CD4-positive, alpha-beta T cell treated with Interleukin-2 at 100 ng/mL for 4 hours (primary cell): ENCODE measurements at places on chromosomes 7 and 10.
A peak's percentile ranks its signal among the peaks of the same experiment; 100 is the strongest.

DNA sequence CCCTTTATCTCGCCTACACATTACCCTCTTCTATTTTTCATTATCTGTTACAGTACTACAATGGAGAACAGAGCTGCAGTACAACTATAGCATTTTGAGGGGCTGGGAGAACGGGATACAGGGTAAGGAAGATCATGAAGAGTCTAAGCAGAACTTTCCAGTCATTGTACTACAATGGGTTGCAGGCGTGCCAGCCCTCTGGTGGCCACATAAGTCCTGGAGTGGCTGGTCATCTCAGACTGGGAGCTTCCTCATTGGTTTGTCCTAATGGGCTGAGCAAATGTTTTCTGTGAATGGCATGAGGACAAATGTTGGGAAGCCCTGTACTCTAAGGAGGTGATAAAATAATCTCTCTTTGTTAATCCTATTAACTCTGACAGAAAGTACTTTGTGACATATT is 33.0 kb downstream of the TMEM106B start:
- no peak for DNase-seq

DNA sequence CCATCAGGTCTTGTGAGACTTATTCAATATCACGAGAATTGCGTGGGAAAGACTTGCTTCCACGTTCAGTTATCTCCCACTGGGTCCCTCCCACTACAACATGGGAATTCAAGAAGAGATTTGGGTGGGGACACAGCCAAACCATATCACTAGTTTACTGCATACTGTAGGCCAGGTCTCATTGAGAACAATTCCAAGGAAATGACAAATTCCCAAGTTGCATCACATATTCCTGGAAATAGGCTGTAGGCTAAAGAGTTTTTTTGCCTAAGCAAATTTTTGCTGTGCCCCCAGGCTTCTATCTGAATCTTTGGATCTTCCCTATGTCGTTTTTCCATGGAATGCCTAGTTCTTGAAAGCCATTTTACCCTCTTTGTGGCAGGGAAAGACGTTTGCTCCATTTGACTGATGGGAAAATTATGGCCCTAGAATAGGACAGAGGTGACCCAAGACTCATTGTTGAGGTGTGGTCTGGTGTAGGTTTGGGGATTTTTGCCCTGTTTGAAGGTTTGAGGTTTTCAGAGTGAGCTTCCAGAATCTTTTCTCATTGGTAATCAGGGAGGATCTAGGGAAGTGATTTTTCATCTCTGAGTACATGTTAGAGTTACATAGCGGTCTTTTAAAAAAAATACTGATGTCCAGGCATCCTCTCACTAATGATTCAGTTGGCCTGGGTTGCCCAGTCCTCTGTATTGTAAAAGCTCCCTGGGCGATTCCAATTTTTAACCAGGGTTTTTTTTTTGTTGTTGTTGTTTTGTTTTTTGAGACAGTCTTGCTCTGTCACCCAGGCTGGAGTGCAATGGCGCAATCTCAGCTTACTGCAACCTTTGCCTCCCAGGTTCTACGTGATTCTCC is 44.4 kb downstream of the TACR2 start:
- DNase-seq, result no peak

GRCh38 chr7:47292832-47293309 is 289.0 kb downstream of the TNS3 start:
- no peak for DNase-seq

DNA sequence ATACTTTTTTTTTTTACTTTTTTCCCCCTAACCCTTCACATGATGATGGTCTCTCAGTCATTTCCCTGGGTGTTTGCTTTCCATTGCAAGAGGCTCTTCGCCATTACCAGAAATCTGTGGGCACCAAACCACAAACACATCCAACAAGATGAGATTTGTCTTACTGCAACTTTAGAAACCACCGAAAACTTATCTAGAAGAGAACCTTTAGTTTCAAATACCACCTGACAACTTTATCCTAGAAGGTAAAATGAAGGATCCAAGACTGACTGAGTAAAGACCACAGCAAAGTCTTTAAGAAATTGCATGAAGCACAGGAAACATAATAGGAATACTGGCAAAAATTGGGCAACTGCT is 363.3 kb upstream of the MBL2 start:
- no peak for DNase-seq

DNA sequence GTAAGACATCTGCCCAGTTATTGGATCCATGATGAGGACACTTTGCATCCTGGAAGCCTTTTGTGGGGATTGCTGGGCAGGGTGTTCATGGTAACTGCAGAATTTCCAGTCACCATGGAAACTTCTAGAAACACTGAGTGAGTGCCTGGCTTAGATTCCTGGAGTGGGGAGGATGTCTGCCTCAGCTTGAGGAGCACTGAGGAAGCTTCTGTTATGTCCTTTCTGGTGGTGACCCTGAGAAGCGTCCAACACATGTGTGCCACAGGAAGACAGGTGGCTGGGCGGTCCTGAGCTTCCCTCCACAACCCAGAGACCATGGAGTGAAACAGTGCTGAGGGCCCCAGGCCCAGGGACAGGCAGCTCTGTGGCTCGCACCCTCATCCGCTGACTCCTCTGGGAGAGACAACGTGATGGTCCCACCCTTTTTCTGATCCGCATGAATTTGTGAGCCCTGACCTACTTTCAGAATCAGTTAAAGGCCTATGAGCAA is 191.8 kb upstream of the CXCL12 start:
- peak; percentile 58 for DNase-seq

DNA sequence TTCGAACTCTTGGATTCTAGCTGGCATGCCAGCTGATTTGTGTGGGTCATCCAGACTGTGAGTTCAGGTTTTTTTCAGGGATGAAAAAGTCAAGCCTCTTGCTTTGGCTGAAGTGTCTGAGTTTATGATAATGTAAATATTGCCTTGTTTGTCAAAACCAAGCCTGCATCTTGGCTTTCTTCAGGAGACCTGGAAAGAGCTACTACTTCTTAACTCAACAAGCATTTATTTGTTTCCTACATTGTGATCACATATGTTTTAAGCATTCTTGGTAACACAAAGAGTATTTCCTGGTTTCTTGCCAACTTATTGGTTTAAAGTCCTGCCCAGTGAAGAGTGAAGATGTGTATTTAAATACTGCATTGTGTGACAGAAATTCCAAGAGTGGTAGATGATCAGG is 407.1 kb downstream of the LRMDA start:
- no peak for DNase-seq

DNA sequence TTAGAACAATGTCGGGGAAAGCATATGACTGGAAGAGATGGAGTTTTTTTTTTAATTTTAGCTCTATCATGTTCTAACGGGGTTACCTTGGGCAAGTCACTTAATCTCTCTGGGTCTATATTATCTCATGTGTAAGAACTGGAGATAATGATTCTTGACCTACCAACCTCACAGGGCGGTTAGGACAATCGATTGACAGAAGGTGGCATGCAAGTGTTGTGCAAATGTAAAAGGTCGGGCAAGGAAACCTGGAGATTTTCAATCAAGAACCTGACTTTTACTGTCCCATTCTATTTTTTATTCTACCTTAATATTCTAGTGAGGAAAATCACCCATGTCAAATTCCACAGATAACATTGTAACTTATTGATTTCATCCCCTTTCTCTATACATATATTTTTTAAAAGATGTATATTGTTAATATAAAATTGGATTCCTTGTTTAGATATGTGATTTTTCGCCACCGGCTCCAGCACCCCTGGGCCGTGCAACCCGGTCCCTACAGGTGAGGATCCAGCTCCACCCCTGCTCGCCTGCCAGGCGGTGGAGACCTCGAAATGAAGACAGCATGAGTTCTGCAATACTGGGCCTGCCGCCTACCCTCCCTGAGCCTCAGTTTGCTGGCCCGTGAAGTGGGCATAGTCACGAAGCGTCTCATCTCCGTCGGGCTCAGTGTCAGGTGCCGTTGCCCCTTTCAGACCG is 497.6 kb upstream of the PHF14 start:
- no peak for DNase-seq

DNA sequence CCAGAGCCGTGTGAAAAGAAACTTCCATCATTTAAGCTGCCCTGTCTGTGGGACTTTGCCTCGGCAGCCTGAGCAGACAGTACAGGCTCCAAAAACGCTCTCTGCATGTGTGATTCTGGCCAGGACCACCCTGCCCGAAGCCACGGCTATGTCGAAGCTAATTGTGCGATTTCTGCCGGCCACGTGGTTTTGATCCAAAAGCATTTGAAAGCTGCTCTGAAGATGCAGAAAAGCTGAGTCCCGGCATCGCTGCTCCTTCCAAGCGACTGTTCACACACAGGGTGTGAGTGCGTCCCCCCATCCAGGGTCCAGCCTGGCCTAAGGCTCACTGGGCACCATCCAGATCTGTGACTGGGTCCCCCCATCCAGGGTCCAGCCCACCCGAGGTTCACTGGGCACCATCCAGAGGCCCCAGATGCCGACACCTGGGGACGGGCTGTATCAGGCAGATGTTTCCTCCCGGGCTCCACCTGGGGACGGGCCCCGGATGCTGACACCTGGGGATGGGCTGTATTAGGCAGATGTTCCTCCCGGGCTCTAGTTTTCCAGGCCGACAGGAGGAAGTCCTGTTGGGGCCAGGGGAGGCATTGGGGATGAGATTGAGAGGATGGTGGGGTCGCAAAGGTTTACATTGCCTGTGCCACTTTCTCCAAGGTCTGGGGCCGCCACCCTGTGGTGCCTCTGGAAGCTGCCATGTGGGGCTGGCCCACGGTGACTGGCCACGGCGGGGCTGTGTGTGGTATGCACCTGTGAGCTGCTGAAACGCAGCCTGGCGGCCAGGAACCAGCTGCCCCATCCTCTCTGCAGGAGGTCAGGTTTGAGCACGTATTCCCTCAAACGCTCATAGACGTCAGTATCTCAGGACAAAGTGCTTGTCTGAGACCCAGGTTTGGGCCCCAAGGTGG is 527.4 kb downstream of the DNAJB6 start:
- DNase-seq, result no peak

DNA sequence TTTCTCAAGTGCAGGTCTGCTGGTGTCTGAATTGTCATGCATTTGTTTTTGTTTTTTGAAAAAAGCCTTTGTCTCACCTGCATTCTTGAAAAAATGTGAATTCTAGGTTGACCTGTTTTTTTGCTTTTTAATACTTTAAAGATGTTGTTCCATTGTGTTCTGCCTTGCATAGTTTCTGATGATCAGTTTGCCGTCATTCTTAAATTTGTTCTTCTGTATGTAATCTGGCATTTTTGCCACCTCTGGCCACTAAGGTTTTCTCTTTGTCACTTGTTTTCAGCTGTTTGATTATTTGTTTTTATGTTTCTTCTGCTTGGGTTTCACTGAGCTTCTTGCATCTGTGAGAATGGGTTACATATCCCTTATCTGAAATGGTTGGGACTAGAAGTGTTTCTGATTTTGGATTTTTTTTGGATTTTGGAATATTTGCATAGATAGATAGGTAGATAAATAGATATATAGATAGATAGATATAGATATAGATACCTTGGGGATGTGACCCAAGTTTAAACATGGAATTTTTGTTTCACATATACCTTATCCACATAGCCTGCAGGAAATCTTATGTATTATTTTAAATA is 16.5 kb downstream of the MGMT start:
- DNase-seq, result no peak

DNA sequence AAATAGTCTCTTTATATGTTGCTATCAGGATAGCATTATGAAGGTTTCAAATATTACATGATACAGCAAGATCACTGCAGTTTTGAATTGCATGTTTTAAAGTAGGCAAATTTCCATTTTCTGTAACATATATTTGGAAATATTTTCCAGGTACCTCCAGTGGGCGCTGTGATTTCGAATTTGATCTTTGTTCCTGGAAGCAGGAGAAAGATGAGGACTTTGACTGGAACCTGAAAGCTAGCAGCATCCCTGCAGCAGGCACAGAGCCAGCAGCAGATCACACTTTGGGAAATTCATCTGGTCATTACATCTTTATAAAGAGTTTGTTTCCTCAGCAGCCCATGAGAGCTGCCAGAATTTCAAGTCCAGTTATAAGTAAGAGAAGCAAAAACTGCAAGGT is 299.0 kb downstream of the MALRD1 start:
- DNase-seq, result no peak

GRCh38 chr7:108340856-108341411 is 115.3 kb downstream of the NRCAM start:
- no peak for DNase-seq

- DNase-seq, result no peak
Measured at GRCh38 chr10:51952056-51952455, 252.7 kb upstream of the CSTF2T start.

DNA sequence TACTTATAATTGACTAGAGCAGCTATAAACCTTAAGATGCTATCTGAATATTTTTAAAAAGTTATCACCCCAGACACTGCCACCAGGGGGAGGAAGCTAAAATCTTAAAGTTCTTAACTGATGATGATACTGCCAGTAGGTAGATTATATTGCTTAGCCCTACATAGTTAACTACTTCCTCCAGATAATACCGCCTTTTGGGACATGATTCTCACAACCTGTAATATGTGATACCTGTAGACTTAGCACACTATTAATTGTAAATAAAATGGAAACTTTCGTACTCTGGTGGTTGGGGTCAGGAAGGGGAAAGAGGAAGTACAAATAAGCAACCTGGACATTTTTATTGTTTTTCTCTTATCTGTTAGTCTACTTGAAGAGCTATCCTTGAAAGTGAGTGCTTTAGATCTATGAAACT is 268.9 kb downstream of the ADK start:
- DNase-seq, result peak; percentile 44

GRCh38 chr7:140033036-140033435 is 29.7 kb downstream of the PARP12 start:
- DNase-seq, result no peak

GRCh38 chr7:44977959-44978335 is 868 bp downstream of the MYO1G start:
- DNase-seq, result no peak

DNA sequence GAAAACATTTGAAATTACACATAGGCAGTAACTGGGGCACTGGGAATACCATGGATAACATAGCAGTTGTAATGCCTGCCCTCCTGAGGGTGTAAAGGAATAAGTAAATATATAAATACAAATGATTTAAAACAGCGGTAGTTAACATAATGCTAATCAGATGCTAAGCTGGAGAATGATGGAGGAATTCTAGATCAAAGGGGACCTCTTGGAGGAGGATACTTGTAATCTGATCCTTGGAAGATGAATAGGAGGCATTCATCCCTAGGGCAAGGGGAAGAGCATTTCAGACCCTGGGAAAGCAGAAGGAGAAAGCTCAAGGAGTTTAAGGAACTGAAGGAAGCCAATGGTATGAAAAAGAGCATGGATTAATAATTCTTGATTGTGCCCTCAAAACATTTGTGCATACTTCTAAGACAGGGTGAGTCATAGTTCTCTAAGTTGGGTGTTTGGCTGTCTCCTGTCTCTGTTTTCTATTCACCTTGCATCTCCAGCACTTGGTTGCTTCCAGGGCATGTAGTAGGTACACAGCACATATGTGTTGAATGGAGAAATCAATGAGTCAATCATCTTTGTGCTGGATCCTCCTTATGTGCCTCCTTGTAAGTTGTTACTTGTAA is 54.8 kb upstream of the PLPP4 start:
- DNase-seq, result no peak
